ENCODE measurements at places on chromosomes 3 and 15.

- DNase-seq: no peak
These were observed 318.0 kb downstream of the GBE1 start for GRCh38 chr3:81443457-81443782.

- DNase-seq: no peak
These were observed 79.5 kb upstream of the LIPC start for GRCh38 chr15:58352026-58352929.

- DNase-seq: no peak
These were observed 115.5 kb upstream of the ALDH1A3 start for GRCh38 chr15:100763835-100764750.

DNA sequence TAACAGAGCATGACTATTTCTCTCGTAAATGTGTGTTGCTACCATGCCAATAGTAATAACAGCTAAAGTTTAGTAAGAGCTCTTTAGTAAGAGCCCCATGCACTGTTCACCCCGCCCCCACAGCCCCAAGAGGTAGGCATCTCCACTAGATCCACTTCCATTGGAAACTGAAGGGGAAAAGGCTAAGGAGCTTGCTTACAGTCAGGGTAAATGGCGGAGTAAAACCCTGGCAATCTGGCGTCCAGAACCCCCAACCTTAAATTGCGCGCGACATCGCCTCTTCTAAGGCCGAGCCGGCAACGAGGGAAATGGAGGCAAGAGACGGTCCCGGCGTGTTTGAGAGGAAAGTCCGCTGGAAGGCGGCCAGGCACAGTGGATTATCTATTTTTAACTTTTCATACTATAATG, 654 bp upstream of the C3orf38 start:
- DNase-seq: peak; percentile 31

DNA sequence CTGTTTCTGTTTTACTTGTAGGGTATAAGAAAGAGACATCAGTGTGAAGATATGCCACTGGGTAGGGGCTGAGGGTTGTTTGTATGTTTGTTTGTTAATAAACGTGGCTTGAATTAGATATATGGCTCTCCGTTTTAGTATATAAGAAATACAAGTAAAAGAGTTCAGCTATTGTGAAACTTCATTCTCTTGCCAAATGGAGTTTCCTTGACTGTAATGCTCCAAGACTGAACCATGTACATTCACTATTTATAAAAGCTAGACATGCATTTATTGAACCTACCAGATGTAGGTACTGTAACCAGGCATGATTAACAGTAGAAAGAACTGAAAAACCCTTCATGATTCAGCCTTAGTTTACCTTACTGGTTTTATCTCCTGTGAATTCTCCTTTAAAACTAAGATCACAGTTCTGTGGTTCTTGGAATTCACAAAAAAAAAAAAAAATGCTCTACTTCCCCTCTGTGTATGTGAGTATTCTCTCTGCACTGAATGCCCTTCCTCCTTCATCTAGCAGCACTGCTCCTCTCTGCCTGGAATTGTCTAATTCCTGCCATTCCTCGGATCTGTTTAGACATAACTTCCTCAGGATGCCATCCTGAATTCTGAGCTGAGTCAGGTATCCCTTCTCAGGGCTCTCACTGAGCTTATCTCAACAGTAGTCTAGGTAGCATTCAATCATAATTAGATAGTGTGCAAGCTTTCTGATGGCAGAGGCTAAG, 504.4 kb downstream of the FHIT start:
- no peak for DNase-seq

DNA sequence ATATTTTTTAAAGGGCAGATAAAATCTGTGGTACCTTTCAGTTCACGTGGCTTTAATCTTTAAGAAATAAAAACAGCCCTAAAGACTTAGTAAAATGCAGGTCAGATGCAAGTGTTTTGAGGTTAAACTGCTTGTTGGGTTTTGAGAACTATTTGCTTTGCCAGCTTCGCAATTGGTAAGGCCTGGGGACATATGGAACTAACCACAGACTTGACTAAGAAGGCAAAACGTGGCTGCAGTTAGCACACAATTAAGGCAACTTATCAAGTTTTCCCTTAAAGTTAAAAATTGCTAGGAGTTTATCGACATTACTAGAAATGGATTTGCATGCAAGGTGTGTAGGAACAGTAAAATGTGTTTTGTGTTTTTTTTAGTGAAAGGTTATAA, 206.9 kb downstream of the ZNF385D start:
- DNase-seq: no peak

- DNase-seq: no peak
These were observed 19.7 kb downstream of the GOLGA6A start for GRCh38 chr15:74062671-74063070.

DNA sequence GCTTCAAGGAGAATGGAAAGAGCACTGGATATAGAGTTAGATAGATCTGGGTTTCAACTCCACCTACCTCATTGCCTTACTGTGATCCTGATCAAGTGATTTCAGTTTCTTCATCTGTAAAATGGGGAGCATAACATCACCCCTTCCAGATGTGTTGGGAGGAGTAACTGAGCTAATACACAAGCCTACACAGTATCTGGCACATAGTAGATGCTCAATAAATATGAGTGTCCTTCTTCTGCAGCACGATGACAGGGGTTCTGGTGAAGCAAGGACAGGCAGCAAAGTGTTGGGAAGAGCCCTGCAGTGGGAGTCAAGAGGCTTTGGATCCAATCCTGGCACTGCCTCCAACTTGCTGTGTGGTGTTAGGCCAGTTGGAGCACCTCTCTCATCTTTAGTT, 270.0 kb downstream of the UACA start:
- DNase-seq: no peak

DNA sequence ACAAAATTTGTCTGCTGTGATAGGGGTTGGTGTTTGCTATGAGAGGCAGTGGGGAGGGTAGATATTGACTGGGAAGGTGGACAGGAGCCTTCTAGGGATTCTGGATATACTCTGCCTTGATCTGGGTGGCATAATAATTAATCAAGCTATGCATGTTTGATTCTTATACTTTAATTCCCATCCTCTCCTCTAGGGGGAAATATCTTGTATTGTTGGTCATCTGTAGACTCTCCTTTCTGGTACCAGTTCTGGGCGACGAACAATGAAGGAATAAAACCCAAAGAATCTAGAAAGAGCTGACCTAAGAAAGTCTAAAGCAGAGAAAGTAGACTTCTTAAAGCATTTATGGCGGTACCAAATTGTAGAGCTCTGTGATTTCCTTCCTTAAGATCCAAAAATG, 198.2 kb upstream of the STRIT1 start:
- no peak for DNase-seq

- DNase-seq: no peak
These were observed 102.0 kb upstream of the BNIP2 start for GRCh38 chr15:59791079-59791478.

GRCh38 chr3:65884071-65884470, 154.6 kb downstream of the MAGI1 start:
- DNase-seq: no peak

- no peak for DNase-seq
These were observed 7.1 kb downstream of the SLC25A26 start for GRCh38 chr3:66227915-66228314.

DNA sequence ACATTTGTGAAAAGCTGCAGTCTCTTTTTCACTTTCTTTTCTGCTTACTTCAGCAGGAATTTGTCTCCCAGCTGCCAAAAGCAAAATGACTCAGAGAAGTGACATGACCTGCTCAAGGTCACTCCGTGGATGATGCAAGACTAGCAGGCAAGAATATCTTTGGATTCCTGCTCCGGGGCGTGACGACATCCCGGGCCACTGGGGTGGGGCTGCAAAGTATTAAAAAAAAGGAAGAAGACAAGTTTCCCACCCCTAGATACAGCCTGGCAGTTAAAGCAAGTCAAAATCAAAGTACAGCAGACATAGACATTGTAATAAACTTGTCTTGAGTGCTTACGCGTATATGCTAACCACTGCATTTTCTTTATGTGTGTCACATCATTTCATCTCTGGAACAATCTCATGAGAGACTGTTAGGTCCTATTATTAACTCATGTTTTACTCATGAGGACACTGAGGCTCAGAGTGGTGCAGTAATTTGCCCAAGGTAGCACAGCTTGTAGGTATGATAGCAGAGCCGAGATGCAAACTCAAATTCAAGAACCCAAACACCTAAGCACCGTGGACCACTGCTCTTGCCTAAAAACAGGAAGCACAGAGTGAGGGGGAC, 485.2 kb upstream of the PROK2 start:
- DNase-seq: peak; percentile 69

GRCh38 chr3:193507566-193507965, 47.1 kb downstream of the ATP13A4 start:
- no peak for DNase-seq

GRCh38 chr15:76431971-76432370, 95.4 kb downstream of the ISL2 start:
- DNase-seq: no peak

GRCh38 chr15:80462836-80463512, 58.8 kb downstream of the ARNT2 start:
- no peak for DNase-seq

DNA sequence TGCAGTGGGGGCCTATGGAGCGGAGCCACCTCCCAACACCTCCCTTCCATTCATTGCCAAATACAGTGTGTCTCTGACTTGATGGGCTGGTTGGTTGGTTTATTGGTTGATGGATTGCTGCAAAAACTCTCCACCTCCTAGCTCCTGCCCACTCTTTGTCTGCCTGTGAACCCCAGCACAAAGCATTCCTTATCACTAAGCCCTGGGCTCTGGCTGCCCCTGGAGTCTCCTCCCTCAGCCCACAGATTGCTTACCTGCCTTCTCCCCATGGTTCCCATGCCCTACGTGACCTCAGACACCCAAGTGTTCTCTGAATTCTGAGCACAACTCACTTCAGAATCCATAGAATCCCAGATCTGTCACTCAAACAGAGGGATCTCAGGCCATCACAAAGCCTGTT, 139.1 kb upstream of the TPM1 start:
- DNase-seq: no peak

DNA sequence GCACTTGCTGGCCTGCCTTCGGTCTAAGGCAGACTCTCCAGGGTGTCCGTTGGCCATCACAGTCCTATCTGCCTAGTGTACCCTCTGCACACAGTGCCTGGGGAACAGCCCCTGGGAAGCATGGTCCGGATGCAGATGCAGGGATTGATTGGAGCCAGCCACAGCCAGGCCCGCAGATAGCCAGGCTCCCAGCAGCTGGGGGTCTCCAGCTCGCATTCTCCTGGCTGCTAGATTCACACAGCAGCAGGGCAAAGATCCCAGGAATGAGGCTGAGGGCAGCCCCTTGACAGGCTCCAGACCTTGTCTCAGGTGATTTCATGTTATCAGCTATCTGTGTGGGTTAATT, 41.4 kb downstream of the IRAK2 start:
- DNase-seq: no peak

DNA sequence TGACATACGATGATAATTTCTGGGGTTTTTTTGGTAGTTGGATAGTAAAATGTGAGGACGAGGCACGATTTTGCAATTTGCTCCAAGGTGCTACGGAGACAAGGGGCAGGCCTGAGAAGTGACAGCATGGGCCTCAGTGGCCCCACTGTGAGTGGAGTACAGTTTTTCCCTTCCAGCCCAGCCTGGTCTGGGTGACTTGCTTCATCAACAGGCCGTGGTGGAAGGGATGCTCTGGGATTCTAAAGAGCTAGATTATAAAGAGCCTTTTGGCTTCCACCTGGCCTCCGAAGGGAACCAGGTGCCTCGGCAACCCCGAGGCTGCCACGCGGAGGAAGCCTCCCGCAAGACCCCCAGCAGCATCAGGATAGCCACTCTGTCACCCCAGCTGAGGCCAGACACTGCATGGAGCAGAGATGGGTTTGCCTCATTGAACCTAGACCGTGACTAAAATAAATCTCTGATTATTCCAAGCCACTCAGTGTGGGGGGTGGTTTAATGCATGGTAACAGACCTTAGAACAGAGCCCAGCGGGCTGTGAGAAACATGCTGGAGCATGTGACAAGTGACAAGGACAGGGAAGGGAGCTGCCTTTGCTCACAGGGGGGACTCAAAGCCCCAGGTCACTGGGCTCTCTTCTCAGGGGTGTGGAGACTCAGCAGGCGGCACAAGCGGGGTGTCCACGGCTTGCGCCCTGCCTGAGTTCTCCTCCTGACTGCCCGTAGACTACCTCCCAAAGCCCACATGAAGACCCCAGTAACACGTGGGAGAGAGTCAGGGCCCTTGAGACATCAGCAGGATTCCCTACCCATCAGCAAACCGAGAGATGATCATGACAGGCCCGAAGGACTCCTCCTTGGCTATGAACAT, 22.6 kb upstream of the SLC41A3 start:
- DNase-seq: no peak

- DNase-seq: peak; percentile 87
These were observed 64.9 kb upstream of the SUCLG2 start for GRCh38 chr3:67719333-67719732.

GRCh38 chr15:70866982-70867641, 13.2 kb upstream of the LARP6 start:
- DNase-seq: no peak

- no peak for DNase-seq
These were observed 199.4 kb downstream of the CLSTN2 start for GRCh38 chr3:140134231-140134965.

- DNase-seq: no peak
These were observed 732.6 kb downstream of the MCTP2 start for GRCh38 chr15:94963953-94964352.

DNA sequence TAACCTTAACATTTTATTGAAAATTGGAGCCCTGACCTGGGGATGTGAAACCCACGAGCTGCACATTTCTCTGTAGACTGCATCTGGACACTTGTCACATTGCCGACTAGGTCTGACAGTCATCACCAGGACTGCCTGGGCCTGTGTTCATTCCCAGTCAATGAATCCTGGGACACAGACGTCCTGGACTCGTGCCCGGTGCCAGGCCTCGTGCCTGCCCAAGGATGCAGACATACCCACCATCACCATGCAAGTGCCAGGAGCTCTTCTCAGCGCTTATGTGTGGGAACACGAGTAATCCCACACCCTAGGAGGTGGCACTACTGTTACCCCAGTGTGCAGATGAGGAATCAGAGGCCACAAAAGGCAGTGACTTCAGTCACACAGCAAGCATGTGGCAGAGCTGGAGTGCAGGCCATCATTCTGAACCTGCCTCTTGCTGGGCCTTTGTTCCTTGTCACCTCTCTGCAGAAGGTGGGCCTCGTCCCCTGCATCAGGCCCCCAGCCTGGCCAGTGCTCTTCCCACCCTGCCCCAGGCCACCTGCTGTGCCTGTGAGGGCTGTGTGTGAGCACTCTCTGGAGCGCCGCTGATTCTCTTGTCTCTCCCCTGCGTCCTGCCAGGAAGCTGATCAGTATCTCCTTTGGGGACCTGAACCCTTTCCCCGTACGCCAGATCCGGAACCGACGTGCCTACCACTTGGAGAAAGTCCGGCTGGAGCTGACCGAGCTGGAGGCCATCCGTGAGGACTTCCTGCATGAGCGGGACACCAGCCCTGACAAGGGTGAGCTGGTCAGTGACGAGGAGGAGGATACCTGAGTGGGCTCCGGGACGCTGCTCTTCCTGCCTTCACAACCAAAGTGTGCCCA, 58.5 kb downstream of the ADAMTS7 start:
- no peak for DNase-seq

Data from HS-5 (cell line).